ENCODE measurements at places on chromosomes 4 and X.

DNA sequence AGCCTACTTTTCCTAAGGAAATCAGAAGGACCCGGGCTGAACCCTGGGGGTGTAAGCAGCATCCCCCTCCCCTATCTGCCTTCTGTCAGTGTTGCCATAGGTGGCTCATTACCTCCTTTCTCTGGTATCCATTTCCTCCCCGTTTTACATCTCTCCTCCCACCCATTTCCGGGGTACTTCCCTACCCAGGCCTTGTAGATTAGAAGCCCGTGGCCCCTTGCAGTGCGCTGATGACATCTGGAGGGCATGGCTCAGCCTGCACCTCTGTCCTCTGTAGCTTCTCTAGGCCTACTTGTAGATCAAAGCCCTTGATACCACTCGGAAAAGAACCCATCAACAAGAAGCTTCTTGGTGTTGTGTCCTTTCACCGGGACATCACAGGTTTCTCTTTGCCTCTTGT lies 71.8 kb downstream of the NBDY start:
- peak; percentile 37 for DNase-seq

- DNase-seq = no peak
Observed at GRCh38 chrX:106959901-106960300, 39.7 kb downstream of the CLDN2 start.

GRCh38 chr4:47668810-47669408 lies 169.0 kb downstream of the CORIN start:
- DNase-seq = no peak

DNA sequence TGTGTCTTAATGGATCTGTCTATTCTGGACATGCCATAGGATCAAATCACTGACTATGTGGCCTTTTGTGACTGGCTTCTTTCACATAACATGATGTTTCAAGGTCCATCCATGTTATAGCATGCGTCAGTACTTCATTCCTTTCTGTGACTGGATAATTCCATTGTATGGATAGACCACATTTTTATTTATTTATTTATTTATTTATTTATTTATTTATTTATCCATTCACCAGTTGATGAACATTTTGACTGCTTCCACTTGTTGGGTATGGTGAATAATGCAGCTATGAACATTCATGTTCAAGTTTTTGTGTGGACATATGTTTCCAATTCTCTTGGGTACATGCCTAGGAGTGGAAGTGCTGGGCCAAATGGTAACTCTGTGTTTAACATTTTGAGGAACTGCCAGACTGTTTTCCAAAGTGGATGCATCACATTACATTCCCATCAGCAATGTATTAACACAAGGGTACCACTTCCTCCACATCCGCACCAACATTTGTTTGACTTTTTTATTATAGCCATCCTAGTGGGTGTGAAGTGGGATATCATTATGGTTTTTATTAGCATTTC lies 14.0 kb downstream of the RTL5 start:
- DNase-seq = no peak

GRCh38 chrX:124338733-124339514 lies 6.5 kb downstream of the TEX13D start:
- no peak for DNase-seq

DNA sequence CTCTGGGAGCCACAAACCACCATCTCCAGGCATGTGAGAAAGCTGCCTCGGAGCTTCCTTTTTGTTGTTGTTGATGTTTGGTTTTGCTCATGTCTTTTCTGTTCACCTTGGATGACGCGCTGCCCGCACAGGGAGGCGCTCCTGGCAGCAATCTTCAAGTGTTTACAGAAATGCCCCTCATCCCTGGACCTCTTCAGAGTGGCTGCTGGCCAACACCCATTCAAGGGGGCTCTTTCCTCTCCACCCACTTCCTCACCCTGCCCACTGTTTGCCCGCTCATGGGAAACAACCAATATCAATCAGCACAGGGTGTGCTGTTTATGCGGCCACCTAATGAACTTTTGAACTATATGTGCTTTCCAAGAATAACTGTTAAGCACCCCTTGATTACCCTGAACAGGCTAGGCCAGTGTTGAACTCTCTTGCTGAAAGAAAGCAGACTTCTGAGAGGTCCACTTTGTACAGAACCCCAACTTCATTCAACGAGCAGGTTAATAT lies 355.1 kb upstream of the CLNK start:
- DNase-seq = no peak

- no peak for DNase-seq
Observed at GRCh38 chr4:184279496-184280061, 61.9 kb upstream of the ENPP6 start.

DNA sequence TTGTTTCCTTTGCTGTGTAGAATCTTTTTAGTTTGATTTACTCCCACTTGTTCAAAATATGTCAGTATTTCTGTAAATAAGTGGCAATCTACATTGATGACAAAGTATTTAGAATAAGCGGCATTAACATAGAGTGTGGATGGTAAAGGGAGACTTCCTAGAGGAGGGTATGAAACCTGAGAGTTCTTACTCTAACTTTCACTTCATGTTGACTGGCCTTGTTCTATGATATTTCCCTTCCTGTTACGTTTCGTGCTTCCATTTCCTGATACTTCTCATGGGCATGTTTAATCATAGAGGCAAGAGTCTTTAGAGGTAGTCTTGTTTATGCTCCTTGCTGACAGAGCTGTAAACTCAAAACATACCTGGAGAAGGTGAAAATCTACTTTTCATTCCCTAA lies 408.9 kb downstream of the GLUD2 start:
- no peak for DNase-seq

DNA sequence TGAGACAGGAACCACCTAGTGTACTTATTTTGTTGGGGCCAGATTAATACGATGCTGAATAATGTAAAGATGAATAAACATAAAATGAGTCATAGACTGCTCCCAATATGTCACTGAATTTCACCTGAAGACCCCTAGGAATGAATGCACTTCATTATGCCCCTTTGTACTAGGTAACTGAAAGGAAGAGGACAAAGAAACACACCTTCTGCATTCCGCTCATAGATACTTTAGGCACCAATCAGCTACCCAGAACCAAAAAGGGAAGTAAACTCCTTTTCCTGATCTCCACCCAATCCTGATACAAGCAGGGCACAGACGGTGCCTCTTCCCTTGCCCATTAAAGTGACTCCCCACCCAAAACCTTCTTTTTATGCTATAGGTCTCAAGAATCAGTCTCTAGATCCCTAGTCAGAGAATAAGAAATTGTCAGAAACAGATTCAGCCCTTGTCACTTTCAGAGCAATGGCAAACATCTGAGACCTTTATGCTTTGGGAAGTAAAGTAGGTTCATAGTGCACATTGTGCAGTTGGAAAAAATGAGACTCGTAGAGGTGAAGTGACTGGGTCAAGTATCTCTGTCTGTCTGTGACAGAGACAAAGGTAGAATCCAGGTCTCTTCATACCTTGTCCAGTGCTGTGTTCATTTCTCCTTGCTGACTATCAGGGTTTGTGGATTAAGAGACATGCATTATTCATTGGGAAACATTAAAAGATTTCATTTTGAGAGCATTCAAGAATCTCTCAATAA lies 2.3 kb downstream of the GPR174 start:
- no peak for DNase-seq

DNA sequence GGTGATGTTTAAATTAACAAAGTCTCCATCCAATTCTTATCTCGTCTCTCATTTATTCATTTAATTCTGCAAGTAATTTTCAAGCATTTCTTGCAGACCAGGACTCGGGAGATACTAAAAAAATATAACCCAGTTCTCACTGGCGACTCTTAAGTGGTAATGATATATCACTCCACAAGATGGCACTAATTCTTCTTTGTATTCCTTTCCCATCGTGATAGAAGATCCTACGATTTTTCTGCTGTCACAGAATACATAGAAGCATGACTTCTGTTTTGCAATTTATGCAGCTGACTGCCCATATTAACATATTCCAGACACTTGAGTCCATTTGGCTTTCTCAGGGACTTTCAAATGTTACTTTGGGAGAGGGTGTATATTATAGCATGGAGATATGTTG lies 64.0 kb upstream of the FGF13 start:
- DNase-seq = no peak

DNA sequence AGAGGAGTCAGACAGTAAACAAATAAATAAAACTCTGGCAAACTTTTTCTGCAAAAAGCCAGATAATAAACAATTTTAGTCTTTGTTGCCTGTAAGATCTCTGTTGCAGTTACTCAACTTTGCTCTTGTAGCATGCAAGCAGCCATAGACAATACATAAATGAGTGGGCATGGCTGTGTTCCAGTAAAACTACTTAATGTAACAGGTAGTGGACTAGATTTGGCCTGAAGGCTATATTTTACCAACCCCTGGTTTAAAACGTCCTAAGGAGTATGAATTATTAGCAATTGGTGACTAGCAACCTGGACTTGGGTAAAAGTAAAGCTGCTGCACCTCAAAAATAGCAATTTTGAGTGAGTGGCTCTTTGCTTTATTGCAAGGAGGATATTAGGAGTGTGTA lies 30.9 kb downstream of the SLAIN2 start:
- DNase-seq = no peak

DNA sequence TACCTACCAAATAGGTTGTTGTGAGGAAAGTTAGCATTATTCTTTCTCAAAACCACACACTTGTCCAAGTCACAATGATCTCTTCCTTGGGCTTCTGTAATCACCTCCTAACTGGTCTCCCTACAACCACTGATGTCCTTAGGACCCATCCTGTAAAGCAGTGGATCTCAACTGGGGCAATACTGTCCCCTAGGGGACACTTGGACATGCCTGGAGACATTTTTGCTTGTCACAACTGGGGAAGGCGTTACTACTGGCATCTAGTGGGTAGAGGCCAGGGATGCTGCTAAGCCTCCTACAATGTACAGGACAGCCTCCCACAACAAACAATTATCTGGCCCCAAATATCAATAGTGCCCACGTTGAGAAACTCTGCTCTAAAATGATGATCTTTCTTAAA lies 118.7 kb upstream of the AP1S2 start:
- DNase-seq = no peak

DNA sequence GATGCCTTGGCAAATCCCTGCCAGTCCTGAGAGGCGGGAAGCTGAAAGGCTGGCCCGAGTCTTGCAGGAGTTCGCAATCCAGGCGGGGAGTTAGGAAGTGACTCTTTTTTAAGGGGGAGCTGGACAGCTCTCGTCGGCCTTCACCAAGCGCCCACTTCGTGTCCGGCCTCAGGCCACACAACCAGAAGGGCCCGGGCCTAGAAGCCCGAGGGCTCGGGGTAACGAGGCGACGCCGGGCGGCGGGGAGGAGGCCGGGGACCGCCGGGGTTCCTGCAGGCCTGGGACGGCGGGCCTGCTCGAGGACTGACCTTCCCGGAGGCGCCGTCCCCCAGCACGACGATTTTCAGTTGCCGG lies 395 bp downstream of the RAB28 start:
- peak; percentile 1 for DNase-seq

- DNase-seq = no peak
Observed at GRCh38 chr4:137421796-137422195, 110.5 kb downstream of the PCDH18 start.

GRCh38 chrX:130606425-130606824 lies 204.6 kb downstream of the RBMX2 start:
- DNase-seq = no peak

DNA sequence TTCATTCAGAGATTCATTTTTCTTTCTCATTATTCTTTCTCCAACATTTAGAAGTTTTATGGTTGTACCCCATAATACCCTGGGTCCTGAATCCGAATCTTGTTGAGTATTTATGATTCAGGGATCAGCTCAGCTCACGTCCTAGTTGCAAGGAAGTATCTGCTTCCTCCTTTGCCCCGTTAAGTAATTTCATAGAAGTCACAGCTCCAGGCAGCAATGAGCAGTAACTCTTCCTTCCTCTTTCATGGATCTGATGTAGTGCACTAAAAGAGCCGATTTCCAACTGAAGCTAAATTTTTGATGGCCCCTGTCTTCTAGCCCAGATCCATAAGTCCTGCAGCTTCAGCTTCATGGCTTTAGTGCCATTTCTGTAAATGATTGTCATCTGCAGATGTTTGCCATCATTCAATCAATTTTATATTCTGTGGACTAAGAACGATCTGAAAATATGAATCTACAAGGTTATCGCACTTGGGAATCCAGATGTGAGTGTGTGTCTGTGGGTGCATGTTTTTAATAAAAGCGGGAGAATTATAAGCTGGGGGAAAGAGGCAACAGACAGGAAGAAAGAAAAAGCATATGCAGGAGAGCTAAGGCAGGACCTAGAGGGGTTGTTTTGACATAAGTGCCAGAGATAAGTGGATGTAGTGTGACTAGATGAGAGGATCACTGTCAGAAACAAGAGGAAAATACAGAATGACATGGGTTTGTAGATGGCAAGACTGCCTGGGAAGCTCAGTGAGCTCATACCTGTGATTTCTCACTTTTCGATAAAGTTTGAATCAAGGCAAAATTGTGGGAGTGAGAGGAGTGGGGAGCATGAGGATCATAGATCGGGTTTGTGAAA lies 17.5 kb downstream of the VEGFD start:
- no peak for DNase-seq

DNA sequence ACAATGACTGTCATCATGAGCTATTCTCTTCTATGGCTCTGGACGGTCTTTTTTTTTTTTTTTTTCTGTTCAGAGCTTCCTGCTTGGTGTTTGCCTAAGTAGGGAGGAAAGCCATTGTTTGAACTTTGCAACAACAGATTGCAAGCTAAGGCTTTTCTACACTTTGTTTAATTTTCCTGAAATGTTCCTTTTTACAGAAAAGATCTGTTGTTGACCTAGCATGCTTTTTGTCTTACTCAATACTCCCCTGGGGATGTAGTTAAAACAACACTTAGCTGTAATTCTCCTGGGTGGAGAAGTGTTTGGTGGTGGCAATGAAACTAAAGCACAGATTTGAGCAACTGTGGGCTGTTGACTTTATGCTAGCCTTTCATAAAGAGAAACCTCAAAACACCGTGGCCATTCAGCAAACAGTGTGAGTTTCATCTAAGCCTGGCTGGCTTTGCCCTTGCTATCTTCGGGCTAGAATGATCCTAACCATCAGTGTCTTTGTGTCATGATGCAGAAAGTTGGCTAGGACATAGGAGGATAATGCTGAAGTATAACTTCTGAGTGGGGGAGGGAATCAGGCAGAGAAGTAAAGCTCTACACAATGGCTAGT lies 110.5 kb downstream of the ANXA3 start:
- no peak for DNase-seq

- DNase-seq = no peak
Observed at GRCh38 chr4:147480891-147481576, at the start of gene EDNRA. TSS of gene EDNRA (plus strand) at chr4:147481097. CDS start at chr4:147485682, 4,585 bp downstream.

DNA sequence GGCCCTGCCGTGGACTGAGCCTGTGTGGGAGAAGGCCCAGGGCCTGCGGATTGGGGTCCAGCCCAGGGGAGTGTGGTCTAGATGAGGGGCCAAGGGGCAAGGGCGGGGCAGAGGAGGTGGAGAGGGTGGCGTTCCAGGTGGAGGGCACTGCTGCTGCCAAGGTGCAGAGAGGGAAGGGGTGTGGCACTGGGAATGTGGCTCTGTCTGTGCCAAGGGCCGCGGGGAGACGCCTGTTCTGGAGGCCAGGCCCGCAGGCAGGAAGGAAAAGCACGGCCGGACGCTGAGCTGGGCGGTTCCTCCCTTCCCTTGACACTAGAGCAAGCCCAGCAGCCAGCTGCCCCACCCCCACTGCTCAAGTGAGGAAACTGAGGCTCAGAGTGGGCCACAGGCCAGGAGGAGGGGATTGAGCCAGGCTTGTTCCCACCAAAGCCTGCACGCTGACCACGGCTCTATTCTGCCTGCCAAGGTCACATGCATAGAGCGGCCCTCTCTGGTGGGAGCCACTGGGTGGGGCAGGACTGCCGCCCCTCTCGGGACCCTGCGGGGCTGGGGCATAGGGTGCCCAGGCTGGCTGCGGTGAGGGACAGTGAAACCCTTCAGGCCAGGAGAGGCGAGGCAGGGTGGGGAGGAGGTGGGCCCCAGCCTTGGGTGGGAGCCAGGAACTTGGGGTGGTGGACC lies 13.0 kb downstream of the SH3BP2 start:
- no peak for DNase-seq

GRCh38 chrX:76159453-76159852 lies 13.4 kb upstream of the PBDC1 start:
- no peak for DNase-seq

All from stimulated activated CD4-positive, alpha-beta T cell treated with anti-CD3 and anti-CD28 coated beads, Interleukin-2, amount 100 ng/mL, for 4 hours (primary cell).